ENCODE measurements at places on chromosomes 12 and 14. TPM values are rescaled to one million over a fixed set of nuclear protein-coding genes. Genes with fewer than 3 reads are reported as not detected.

DNA sequence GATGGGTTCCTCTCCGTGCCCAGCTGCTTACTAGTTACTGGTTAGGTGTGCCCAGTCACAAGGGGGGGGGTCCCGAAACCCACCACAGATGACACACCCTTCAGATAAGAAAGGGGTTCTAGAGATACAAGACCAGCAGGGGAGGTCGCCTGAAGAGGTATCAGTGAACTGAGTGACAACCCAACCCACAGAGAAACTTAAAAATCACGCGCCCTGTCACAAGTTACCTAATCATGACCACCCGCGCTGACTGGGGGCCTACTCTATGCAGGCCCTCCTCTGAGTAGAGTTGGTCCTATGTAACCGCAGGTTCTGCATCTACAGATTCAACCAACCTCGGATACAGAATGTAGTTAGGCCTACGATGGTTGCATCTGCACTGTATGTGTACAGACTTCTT lies 210.3 kb upstream of the SFSWAP start:
- no peak for DNase-seq

PRKD1 gene
- not detected for total RNA-seq

GRCh38 chr14:101917413-101918017 lies 46.9 kb upstream of the DYNC1H1 start:
- no peak for DNase-seq

KRT72 gene
- 0.15 TPM for total RNA-seq

EIF2S3B gene
- 0.58 TPM for total RNA-seq

ATL1 gene
- total RNA-seq: 1.3 TPM

DNA sequence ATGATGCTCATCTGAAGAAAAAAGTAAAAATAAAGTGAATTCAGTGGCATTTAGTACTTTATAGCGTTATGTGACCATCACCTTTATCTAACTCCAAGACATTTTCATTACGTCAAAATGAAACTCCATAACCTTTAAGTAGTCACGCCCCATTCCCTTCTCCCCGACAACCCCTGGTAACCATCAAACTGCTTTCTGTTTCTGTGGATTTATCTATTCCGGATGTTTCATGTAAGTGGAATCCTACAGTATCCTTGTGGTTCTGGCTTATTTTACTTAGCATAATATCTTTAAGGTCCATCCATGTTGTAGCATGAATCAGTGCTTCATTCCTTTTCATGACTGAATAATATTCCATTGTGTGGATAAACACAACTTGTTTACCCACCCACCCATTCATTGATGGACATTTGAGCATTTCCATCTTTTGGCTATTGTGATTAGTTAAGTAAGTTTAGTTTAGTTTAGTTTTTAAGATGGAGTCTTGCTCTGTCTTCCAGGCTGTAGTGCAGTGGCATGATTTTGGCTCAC lies 18.5 kb upstream of the MAP1LC3B2 start:
- DNase-seq: no peak

DNA sequence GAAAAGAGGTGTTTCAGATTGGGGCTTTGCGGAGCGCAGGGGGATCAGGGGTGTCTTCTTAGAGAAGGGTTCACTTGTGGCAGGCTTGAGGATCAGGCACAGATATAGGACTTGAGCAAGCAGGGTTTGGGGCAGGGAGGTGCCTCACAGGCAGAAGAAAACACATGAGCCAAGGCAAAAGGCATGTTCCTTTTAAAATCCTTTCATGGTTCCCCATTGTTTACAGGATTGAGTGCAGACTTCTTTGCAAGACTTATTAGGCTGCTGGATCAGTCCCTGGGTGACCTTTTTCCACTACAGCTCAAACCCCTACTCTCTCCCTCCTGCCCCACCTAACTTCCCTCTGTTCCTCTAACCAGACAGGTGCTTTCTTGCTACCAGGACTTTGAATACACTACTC lies 19.7 kb downstream of the HSPB8 start:
- no peak for DNase-seq

DNA sequence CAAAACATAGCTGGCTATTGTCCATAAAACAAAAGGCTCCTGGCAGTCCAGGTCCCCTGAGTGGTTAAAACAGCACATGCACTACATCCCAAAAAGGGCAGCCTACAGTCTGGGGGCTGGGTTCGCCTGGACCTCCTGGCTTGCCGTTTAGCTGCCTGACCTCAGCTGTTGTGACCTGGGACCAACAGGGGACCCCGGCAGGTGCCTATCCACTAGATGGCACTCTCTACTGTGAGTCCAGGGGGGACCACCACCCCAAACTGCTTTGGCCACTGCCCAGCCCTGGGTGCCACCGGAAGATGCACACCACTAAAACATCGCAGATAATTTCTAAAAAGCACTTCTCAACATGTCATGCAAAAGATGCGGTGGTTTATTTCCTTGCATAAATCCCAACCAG lies 2.9 kb upstream of the RTL1 start:
- DNase-seq: no peak

- DNase-seq: no peak
These were observed 4.3 kb upstream of the LRTM2 start for GRCh38 chr12:1815814-1816729.

- DNase-seq: no peak
These were observed 117.3 kb upstream of the LMNTD1 start for GRCh38 chr12:25670076-25671055.

GPR84 gene
- 0.32 TPM for total RNA-seq

DNA sequence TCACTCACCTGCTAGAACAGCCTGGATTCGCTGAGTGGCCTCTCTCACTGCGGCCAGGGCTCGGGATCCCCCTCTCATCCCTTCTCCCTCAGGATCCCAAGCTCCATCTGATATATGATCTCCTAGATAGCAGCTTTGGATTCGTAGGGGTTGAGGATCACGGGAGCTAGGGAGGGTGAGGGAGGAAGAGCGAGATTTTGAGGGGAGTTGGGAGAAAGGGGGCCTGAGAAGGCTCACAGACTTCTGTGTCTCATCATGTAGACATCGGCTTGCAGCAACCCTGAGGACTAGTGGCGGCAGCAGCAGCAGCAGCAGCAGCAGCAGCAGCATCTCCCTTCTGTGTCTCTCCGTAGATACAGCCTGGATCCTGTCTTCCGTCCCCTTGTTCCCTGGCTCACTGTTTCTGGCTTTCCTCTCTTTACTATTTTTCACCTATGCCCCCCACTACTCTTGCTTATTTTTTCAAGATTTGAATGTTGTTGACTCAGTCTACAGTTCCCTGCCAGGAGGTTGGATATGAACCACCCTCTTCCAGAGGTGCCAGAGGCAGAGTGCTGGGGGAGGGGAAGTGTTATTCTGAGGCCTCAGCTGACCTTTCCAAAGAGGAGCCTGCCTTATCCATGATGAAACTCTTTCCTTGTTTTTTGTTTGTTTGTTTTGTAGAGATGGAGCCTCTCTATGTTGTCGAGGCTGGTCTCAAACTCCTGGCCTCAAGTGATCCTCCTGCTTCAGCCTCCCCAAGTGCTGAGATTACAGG lies at the start of gene CIROP:
CIROP (minus strand) TSS at position 399 of the 757 bp plus-strand sequence; CDS start at position 330, 69 bp downstream.
- no peak for DNase-seq

OVCH1 gene
- not detected for total RNA-seq

GRCh38 chr12:122097927-122098756 lies 19.6 kb downstream of the MLXIP start:
- no peak for DNase-seq

HCAR2 gene
- not detected for total RNA-seq

WDR89 gene
- 26.0 TPM for total RNA-seq

DNA sequence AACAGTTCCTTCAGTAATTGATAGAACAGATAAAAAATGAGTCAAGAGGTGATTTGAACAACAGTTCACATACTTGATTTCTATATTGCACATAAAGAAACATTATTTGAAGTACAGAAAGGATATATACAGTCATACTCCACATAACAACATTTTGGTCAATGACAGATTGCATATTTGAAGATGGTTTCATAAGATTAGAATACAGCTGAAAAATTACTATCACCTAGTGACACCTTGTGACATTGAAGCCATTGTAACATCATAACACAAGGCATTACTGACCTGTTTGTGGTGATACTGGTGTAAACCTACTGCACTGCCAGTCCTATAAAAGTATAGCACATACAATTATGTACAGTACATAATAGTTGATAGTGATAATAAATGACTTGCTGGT lies 43.1 kb upstream of the ABCC9 start:
- no peak for DNase-seq

DNA sequence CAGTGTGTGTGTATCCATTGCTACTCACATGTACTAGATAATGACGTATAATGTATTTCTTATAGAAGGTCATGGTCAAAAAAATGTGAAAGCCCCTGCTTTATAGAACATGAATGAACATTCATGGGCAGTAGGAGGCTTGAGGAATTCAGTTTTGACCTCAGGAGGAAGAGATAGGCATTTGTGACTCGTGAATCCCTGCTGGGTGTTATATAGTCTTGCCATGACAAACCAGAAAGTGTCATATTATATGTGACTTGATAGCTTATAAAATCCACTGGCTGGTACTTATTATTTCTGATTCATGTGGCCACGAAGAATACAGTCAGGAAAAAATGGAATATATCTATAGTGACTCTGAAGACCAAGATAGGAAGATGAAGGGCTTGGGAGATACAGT lies 287.6 kb downstream of the CEP128 start:
- DNase-seq: no peak

LRRC10 gene
- total RNA-seq: not detected
